ENCODE measurements at places on chromosomes 7 and 10. TPM values are rescaled to one million over a fixed set of nuclear protein-coding genes. Genes with fewer than 3 reads are reported as not detected.

Gene ATRNL1
- 4.0 TPM for total RNA-seq

Gene NUP205
- 73.3 TPM for total RNA-seq

Gene SAP25
- total RNA-seq, result 3.1 TPM

Gene POLR2J
- 30.6 TPM for total RNA-seq

Gene DLX5
- total RNA-seq, result not detected

Gene FIGNL1
- 36.3 TPM for total RNA-seq

Gene CPN1
- total RNA-seq, result not detected

Gene VWDE
- total RNA-seq, result 21.3 TPM

Gene PDIA4
- total RNA-seq, result 332 TPM

Gene ITPRID1
- total RNA-seq, result 0.95 TPM

Gene LBX1
- total RNA-seq, result not detected

Gene FAM131B
- 0.19 TPM for total RNA-seq

DNA sequence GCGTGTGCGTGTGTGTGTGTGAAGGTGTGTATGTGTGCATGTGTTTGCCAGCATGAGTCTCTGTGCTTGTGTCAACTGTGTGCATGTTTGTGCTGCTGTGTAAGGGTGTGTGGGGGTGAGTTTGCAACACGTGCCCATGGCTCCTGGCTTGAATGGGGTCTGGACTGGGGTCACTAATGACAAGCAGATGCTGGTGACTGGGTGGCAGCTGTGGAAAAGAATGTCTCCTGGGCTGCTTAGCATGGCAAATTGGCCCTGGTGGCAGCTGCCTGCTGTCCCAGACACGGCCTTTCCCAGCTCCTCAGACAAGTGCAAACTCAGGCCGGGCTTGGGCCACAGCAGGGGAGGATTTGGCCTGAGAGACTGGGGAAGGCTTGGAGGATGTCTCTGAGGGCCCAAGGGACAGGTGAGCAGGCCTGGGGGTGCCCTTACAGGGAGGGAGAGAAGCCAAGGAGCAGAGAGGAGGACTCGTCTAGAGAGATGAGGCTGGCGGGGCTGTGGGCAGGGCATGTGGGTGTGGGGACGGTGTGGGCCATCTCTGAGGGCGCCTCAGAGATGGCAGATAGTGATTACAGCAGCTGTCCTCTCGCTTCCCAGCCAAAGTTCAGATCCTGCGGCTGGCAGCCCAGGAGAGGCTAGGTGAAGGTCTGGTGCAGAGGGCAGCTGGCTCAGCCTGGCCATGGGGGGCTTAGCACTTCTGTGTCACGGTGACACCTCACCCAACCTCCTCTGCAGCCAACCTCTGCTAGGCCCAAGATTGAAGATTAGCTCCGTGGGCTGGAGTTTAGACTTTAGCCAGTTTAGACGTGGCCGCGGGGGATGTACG, 1.5 kb downstream of the AQP1 start:
- no peak for DNase-seq

GRCh38 chr7:41701068-41701941, 1.6 kb downstream of the INHBA start:
- no peak for DNase-seq

- no peak for DNase-seq
These were observed 382.3 kb downstream of the DNAJB6 start for GRCh38 chr7:157719008-157719682.

GRCh38 chr7:95594185-95594584, 2.1 kb downstream of the PDK4 start:
- no peak for DNase-seq

DNA sequence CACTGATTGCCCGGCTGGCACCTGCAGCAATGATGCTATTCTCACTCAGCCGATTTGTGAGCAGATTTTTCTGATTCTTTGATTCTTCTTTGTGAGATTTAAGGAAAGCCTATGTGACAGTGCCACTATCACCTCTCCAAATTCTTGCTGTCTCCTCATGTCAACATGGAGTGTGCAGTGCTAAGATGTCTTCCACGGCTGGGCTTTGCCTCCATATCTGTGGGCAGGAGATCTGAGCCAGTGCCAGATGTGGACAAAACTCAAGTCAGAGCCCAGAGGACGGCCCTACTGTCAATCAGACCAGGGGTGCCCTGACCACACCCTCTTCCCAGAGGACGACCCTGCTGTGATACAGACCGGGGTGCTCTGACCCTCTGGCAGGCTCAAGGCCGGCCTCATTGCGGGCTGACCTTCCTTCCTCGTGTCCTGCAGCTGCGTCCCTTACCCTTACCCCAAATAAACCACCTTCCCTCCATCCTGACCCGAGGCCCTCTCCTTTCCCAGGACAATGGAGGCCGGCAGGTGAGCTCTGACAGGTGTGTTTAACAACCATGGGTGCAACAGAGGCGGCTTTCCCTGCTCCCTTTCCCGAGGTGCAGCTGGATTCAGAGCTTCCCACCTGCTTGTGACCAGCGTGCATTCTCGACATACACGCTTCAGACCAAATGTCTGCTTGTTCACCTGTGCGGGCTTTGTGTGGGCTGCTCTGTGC, 221.4 kb downstream of the ADARB2 start:
- no peak for DNase-seq

- peak; percentile 77 for DNase-seq
These were observed 117.3 kb downstream of the FAM53B start for GRCh38 chr10:124626759-124627380.

DNA sequence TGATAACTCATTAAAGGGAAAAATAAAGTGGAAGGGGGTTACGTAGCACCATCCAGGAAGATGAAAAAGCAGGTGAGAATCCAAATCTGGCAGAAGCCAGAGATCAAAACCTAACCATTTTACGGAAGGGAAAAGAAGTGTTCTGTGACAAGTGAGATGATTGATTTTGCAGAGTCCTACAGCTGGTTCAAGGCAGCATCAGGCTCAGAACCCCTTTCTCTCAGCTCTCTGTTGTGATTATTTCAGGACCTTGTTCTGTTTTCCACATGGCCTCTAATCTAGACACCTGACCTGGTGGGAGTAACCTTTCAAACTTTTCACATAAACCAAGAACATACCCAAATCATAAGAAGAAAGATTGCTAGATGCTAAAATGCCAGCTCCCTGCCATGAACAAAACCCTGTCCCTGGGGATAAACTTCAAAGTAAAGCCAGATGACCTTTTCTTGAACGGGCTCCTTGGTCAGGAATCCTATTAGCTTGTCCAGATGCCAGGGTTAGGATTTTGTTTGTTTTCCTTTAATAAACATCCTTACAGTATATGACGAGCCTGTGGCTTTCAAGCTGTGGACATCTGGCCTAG, 5.9 kb downstream of the DUSP5 start:
- no peak for DNase-seq

GRCh38 chr10:49397036-49397999, 1.4 kb upstream of the DRGX start:
- DNase-seq, result no peak

- peak; percentile 76 for DNase-seq
These were observed 101.6 kb downstream of the CCSER2 start for GRCh38 chr10:84429926-84430520.

GRCh38 chr7:147418966-147419365, 1171.6 kb upstream of the C7orf33 start:
- no peak for DNase-seq

GRCh38 chr10:124539935-124540641, 78.5 kb downstream of the LHPP start:
- peak; percentile 62 for DNase-seq

GRCh38 chr7:64870656-64871055, 32.4 kb upstream of the ZNF273 start:
- DNase-seq, result no peak

- no peak for DNase-seq
These were observed 401.9 kb downstream of the POM121L12 start for GRCh38 chr7:53437336-53437735.

- DNase-seq, result no peak
These were observed 42.8 kb upstream of the MKLN1 start for GRCh38 chr7:131284702-131285419.

DNA sequence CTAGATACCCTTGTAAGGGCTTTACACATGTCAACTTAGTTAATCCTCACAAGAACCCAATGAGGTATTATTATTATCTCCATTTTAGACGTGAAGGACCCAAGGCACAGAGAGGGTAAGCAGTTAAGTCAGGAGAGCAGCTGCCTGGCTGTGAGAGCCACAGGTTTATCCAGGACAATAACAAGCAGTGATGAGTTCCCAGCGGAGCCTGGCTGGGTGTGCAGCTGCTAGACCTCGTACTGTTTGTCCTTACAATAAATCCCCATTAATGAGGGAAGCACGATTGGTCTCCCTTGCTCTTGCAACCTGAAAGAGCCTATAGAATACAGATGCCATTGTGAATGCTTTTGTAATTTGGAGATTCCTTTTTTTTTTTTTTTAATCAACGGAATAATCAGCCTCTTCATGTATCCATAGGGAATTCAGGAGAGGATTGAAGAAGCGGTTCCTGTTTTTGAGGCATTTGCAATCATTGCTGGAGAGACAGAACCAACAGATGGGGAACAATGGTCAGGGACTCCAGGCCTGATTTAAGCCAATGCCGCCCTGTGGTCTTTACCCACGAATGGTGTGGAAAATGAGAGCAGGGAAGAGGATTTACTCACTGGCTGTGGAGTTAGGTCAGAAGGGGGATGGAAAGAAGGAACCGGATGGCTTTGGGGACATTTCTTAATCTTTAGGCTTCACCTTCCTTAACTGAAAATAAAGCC, 12.3 kb upstream of the ASB4 start:
- no peak for DNase-seq

- DNase-seq, result no peak
These were observed 54.4 kb downstream of the SEMA3A start for GRCh38 chr7:84139986-84140729.

DNA sequence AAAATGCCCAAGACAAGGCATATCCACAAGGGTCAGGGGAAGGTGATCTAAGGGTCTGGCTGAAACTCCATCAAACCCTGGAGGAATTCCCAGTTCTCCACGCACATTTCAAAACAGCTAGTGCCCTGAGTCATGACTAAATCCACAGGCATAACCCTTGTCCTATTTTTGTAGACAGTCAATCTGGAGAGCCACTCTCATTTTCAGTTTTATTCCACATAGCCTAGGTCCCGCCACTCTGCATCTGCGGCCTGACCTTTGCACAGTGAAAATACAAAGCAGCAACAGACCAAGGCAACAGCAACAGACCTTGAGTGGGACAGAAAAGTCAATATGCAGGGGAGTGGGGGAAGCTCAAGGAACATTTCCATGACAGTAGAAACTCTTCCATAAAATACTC, 201.4 kb upstream of the NPVF start:
- no peak for DNase-seq

DNA sequence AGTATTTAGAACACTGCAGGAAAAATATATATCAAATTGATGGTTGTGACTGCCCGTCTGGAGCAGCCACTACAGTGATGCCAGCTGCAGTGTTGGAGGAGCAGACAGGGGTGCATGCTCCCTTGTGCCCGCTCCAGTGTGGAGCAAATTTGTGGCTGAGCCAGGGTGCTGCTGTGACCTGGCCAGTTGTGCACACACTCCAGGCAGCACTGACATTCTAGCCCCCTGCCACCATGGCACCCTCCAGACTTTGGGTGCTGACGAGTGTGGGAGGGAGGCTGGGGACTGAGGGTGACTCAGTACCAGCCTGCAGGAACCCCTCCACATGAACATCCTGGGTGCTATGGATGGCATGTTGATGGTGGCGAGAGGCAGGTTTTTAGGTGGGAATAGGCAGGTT, 160.0 kb upstream of the PCDH15 start:
- DNase-seq, result no peak

DNA sequence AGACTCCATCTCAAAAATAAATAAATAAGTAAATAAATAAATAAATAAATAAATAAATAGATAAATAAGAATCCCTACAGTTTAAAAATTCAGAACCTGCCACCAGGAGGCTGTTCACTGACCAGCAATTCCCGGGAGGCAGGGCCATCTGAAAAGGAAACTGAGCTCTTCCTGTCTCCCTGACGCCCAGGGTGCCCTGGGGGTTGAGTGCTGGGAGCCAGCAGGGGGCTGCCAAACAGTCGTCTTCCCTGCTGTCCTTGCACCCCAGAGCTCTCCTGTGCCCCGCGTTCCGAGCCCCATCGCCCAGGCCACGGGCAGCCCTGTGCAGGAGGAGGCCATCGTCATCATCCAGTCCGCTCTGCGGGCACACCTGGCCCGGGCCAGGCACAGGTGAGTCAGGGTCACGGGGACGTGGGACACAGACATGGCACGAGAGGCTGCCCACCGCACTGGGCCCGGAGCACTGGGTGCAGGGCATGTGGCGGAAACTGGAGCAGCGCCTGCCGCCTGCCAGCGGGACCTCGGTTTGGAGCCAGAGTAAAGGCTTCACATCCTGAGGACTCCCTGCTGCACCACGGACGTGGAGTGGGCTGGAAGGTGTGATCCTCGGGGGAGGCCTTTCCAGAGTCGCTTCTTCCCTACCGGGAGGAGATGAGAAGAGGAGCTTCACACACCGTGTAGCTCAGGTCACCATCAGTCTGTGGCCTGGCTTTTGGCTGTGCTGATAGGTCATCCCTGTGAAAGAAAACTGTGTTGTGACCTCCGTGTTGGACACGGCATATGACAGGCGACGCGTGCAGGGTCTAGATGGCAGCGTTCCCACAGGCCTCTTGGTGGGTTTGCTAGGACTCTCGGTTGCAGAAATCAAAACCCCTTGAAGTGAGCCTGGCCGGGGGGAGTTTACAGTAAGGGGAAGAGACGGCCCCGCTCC, 25.9 kb upstream of the TTYH3 start:
- no peak for DNase-seq

- DNase-seq, result no peak
These were observed 399.0 kb downstream of the GRID1 start for GRCh38 chr10:85967594-85967993.

GRCh38 chr7:36683695-36684357, 40.5 kb downstream of the AOAH start:
- no peak for DNase-seq

GRCh38 chr10:115947104-115947503, 325.9 kb downstream of the GFRA1 start:
- DNase-seq, result no peak

Data from Calu3 (cell line).